ENCODE measurements at places on chromosomes 3 and 15.

GRCh38 chr3:25904206-25904605, 114.3 kb downstream of the OXSM start:
- no peak for DNase-seq

- no peak for DNase-seq
These were observed 18.6 kb downstream of the SOX2 start for GRCh38 chr3:181730316-181730715.

- no peak for DNase-seq
These were observed 2.3 kb upstream of the GP5 start for GRCh38 chr3:194401346-194401745.

GRCh38 chr3:184261270-184261853, at the start of gene CAMK2N2:
Gene CAMK2N2 (minus strand): TSS chr3:184261553. CDS start chr3:184261285, 268 bp downstream.
- DNase-seq = peak; percentile 82

DNA sequence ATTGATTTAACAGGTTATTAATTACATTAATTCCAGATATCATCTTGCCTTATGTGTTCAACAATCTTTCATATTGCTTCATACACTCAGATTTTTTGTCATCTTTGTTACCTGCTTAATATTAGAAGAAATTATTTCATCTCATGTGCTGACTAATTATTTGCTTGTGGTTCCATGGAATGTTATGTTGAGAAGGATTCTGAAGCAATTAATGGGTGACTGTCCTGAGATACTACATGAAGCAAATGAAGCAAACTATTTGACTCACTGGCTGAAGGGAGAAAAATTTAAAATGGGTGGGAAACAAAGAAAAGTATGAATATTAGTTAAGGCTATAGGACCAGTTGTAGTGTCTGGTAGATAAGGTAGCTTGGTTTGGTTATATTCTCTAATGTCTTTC, 443.8 kb upstream of the EPHA6 start:
- no peak for DNase-seq

- no peak for DNase-seq
These were observed 24.8 kb upstream of the MBNL1 start for GRCh38 chr3:152243721-152244516.

DNA sequence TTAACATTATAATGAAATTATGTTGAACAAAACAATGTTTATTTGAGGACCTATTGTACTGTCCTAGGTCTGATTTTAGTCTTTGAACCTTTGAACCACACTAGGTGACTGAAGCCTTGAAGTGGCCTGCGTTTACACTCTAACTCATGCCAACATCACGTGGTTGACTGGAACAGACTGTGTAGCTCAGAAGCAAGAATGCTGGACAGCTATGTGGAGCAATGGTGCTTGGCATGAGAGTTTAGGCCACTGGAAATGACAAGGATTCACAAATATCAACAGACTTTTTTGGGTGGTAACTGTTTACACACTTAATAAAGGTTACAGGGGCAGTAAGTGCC, 391.5 kb downstream of the RAP2B start:
- DNase-seq = no peak

- DNase-seq = no peak
These were observed 62.5 kb downstream of the TRIM69 start for GRCh38 chr15:44798826-44799225.

GRCh38 chr15:88036154-88036839, 220.2 kb downstream of the NTRK3 start:
- no peak for DNase-seq

- no peak for DNase-seq
These were observed 105.3 kb downstream of the CTNNB1 start for GRCh38 chr3:41304593-41304992.
